Esophagus mucosa (tissue), 1 donor: ENCODE measurements at places on chromosomes 11 and 22. TPM values are rescaled to one million over a fixed set of nuclear protein-coding genes. Genes with fewer than 3 reads are reported as not detected.
A peak's percentile ranks its signal among the peaks of the same experiment; 100 is the strongest.

DNA sequence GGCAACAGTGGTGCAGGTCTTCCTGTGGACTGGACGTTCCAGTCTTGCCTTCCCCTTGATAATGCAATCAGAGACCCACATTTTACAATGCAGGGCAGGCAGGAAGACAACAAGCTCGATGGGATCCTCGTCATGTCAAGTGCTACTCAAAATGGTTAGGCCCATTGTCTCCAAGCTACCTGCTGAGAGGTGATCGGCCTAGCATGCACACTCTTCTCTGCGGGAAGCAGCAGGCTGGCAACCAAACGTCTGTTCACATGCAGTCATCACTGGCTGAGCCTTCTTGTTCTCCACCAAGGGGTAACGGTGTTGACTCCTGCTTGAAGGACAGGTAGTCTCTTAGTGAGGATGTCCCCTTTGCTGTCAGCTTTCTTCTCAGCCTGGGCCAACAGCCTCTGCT, 25.5 kb upstream of the CD82 start:
- no peak for ATAC-seq

GRCh38 chr11:104649002-104649401, 249.3 kb downstream of the CASP12 start:
- ATAC-seq, result no peak

GRCh38 chr22:22111267-22111751, 128.7 kb upstream of the TOP3B start:
- ATAC-seq, result peak; percentile 55

GRCh38 chr22:44906248-44906936, 103.4 kb downstream of the PHF21B start:
- no peak for ATAC-seq

DNA sequence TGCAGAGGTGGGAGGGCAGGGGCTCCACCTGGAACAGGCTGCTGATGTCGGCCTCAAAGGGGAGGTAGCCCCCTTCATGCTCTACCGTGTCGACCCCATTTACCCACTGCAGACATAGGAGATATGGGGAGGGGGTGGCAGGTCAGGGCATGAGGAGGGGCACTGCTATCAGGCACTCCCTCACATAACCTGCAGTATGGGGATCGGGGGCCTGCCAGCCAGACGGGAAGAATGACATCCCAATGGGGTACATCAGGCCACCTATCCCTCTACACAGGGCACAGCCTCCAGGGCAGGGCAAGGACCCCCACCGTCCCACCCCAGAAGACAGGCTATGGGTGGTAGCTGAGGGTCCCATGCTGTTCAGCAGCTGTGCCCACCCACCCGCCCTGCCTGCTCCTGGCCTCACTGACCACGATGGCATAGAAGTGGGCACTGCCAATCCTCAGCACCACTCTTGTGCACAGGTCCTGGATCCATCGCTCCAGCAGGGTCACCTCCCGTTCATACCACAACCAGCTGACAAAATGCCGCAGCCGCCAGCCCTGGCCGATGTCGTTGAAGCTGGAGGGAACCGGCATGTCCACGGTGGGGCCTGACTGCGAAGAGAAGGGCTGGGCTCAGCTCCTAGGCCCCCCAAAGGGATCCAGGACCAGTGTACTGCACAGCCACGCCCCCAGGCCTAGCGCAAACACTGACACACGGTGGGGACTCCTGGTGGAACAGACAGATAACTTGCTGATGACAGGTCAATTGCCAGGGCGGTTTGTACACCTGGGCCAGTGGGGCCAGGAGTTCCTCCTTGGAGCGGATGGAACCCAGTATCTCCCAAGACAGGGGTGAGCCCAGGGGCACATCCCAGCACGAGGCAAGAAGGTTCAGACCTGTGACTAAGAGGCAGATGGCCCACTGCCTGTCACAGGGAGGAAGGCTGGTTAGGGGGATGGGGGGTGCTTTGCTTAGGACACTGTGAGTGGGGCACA, 24.1 kb downstream of the RGL4 start:
- ATAC-seq, result peak; percentile 3

- no peak for ATAC-seq
These were observed 72.6 kb upstream of the PARVG start for GRCh38 chr22:44108076-44108475.

- no peak for ATAC-seq
These were observed 44.9 kb upstream of the DRD2 start for GRCh38 chr11:113519989-113520613.

- ATAC-seq, result peak; percentile 59
These were observed 32.2 kb downstream of the ART5 start for GRCh38 chr11:3609416-3610265.

GRCh38 chr11:2777386-2777785, 77.6 kb upstream of the KCNQ1OT1 start:
- ATAC-seq, result no peak

DNA sequence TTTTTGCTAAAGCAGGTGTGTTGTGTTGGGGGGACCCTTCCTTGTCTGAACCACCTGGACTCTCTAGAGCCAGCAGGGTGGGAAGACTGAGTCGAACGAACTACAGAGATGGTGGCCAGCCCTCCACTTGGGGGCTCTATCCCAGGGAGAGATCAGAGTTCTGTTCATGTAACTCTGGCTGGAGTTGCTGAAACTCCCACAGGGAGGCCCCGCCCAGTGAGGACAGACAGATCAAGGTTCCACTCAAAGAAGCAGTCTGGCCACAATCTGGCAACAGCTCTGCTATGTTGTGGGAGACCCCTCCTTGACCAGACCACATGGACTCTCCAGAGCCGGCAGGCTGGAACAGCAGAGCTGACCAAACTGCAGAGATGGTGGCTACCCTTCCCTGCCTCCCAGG, 20.2 kb upstream of the OR5AK2 start:
- no peak for ATAC-seq

- no peak for ATAC-seq
These were observed 1.6 kb upstream of the FXYD2 start for GRCh38 chr11:117826190-117826570.

GRCh38 chr11:20640401-20640800, 29.0 kb upstream of the NELL1 start:
- no peak for ATAC-seq

- no peak for ATAC-seq
These were observed 24.1 kb downstream of the MAML2 start for GRCh38 chr11:96318850-96319249.

GRCh38 chr22:23072077-23072910, 2.0 kb downstream of the GNAZ start:
- ATAC-seq, result no peak

- peak; percentile 37 for ATAC-seq
These were observed 158.8 kb downstream of the CTTN start for GRCh38 chr11:70556884-70557741.

DNA sequence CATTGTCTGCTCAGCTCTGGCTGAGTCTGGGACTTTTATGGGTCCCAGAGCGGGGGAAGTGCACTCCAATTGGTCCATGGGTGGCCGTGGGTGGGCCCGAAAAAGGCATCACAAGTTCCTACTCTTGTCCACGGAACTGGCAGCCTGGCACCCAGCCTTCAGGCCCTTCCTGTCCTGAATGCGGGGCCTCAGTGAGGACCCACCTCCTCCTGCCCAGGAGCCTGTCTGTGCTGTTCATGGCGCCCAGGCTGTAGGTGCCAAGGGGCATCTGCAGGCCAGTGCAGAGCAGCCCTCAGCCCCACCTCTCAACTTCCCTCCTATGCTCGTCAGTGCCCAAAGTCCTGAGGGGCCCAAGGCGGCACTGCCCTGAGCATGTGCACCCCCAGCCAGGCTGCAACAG, 411.7 kb upstream of the KIRREL3 start:
- no peak for ATAC-seq

GRCh38 chr11:127590314-127590713, 589.7 kb upstream of the KIRREL3 start:
- ATAC-seq, result no peak

DNA sequence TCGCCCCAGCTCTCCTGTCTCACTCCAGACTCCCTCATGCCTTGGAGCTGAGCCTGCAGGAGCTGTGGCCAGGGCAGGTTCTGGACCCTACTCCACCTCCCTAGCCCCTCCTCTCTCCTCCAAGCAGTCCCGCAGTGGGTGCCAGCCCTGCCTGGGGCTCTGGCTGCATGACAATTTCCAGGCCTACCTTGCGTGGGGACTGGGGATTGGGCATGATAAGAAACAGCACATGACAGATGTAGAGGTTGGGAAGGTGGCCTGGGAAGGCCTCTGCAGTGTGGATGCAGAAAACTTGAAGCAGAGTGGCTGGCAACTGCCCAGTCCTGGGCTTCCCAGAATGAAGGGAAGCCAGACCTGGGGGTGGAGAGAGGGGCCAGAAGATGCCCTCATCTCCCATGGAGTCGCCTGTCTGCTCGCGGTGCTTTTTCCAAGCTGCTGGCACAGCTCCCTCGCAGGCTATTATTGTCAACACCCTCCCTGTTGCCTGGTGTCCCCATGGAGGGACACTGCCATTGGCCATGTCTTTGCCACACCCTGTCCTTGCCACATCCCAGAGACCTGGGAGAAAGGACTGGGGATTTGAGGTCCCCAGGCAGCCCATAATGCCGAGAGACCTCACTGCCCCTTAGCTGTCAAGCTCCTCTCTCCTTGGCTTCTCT, 48.9 kb upstream of the CDON start:
- ATAC-seq, result no peak

DNA sequence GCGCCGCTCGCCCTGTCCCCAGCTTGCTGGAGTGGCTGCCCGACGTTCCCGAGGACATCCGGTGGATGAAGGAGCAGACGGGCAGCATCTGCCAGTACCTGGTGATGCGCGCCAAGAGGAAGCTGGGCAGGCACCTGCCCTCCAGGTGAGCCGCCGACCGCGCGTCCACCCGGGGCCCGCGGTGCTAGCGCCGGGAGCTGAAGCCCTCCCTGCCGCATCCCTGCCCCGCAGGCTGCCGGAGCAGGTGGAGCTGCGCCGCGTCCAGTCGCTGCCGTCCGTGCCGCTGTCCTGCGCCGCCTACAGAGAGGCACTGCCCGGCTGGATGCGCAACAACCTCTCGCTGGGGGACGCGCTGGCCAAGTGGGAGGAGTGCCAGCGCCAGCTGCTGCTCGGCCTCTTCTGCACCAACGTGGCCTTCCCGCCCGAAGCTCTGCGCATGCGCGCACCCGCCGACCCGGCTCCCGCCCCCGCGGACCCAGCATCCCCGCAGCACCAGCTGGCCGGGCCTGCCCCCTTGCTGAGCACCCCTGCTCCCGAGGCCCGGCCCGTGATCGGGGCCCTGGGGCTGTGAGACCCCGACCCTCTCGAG, 3.3 kb upstream of the CRACR2B start:
- ATAC-seq, result no peak

DNA sequence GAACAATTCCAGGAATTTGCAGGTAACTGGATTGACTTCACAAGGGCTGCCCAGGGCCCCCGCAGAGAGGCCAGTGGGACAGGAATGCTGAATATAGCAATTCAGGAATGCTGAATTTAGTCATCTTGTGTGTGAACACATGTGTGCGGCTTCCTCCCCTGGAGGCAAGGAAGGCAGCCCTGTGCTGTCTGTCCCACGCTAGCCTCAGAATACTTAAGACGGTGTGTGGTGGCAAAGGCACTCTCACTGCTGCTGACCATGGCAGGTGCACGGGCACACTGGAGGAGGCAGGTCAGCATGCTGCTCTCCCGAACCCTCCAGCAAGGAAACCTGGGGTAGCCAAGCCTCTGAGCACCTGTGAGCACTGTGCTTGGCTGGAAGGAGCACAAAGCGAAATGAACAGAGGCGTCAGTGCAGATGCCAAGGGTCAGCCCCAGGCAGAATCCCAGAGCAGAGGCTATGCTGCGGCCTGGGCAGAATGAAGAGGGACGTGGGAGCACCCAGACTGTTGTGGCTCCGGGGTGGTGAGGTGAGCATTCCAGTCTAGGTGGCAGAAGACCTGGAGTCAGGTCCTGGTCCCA, 2.7 kb downstream of the GNAZ start:
- no peak for ATAC-seq

DNA sequence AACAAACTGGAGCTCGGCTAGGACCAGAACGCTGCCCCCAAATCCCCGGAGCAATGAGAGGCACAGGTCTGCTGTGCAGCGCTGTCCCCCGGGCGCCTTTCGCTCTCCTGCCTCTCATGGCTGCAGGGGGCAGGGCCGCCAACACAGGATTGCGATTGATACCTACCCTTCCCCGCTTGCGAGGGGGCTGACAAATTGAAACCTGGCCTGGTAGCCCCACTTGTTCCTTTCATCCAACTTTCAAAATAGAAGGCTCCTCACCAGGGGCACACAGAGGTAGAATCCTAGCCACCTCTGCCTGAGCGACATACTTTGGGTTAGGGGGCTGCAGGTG, 642 bp upstream of the CASTOR1 start:
- ATAC-seq, result peak; percentile 1

DNA sequence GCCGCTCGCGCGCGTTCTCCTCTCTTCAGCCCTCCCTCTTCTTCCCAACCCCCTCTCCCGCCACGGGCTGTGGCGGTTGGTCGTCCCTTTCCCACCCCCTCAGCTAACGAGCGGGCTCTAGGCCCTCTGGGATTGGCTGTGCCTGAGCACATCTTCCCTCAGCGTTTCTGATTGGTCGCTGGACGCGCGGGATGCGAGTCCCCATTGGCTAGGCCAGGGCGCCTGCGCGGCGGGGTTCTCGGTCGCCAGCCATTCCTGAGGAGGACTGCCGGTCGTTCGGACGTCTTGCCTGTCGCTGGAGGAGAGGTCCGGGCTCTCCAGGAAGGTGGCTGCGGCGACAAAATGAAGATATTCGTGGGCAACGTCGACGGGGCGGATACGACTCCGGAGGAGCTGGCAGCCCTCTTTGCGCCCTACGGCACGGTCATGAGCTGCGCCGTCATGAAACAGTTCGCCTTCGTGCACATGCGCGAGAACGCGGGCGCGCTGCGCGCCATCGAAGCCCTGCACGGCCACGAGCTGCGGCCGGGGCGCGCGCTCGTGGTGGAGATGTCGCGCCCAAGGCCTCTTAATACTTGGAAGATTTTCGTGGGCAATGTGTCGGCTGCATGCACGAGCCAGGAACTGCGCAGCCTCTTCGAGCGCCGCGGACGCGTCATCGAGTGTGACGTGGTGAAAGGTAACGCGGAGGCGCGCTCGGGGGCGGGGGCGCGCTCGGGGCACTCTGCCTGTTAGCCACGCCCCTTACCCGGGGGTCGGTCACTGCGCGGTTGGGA, at the start of gene RBM14:
Gene RBM14, plus strand, starts transcription at position 252 of the 776 bp plus-strand sequence. Its CDS starts 91 bp downstream, at position 343.
- ATAC-seq, result peak; percentile 96

GRCh38 chr22:17272511-17272991, 53.3 kb upstream of the ADA2 start:
- ATAC-seq, result no peak

DNA sequence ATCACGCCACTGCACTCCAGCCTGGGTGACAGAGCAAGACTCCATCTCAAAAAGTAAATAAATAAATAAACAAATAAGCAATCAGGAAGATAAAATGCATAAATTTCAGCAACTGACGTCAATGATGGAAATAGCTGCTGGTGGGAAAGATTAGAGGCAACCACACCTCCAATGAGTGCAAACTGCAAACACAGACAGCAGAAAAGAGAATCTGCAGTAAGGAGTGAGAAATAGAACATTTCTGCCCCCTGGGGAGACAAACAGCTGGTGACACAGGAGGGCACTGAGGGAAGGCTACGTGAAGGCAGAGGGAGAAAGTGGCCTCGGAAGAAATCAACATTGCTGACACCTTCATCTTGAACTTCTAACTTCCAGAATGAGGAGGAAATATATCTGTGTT, 6.5 kb downstream of the PI4KA start:
- ATAC-seq, result no peak

GRCh38 chr22:28017859-28018258, 98.8 kb upstream of the PITPNB start:
- ATAC-seq, result no peak

MRGPRG gene
- total RNA-seq, result not detected

THYN1 gene
- 20.0 TPM for total RNA-seq

NLRP10 gene
- not detected for total RNA-seq

MUC5B gene
- total RNA-seq, result 16.0 TPM
